ENCODE measurements at places on chromosomes 6 and 20. TPM values are rescaled to one million over a fixed set of nuclear protein-coding genes. Genes with fewer than 3 reads are reported as not detected.

The NKAPL gene
- 1.6 TPM for total RNA-seq

The C20orf204 gene
- 0.98 TPM for total RNA-seq

The IL17A gene
- total RNA-seq, result not detected

The NRSN1 gene
- not detected for total RNA-seq

The MOG gene
- total RNA-seq, result not detected

The APOBEC2 gene
- total RNA-seq, result not detected

The PDE10A gene
- 0.73 TPM for total RNA-seq

The PLG gene
- not detected for total RNA-seq

The CCN6 gene
- total RNA-seq, result not detected

The BMP6 gene
- total RNA-seq, result 4.7 TPM

The PHACTR3 gene
- total RNA-seq, result not detected

The ZMYND8 gene
- 66.1 TPM for total RNA-seq

Measured in subcutaneous preadipocyte (primary cell).